ENCODE measurements at places on chromosomes 2 and 18.
A peak's percentile ranks its signal among the peaks of the same experiment; 100 is the strongest.

GRCh38 chr2:131115752-131116151 is 10.6 kb downstream of the PLEKHB2 start:
- no peak for DNase-seq

DNA sequence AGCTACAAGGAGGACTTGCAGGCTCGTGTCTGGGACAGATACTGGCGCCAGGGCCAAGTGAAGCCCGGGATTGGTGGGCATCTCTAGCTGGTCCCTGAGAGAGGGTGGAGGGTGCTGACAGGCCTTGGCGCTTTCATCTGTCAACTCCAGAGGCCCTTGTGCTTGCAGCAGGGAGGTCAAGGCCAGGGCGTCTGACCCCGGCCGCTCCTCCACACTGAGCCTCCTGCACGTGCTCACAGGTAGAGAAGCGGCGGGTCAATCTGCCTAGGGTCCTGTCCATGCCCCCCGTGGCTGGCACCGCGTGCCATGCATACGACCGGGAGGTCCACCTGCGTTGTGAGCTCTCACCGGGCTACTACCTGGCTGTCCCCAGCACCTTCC is 9.5 kb downstream of the CAPN10 start:
- no peak for DNase-seq

DNA sequence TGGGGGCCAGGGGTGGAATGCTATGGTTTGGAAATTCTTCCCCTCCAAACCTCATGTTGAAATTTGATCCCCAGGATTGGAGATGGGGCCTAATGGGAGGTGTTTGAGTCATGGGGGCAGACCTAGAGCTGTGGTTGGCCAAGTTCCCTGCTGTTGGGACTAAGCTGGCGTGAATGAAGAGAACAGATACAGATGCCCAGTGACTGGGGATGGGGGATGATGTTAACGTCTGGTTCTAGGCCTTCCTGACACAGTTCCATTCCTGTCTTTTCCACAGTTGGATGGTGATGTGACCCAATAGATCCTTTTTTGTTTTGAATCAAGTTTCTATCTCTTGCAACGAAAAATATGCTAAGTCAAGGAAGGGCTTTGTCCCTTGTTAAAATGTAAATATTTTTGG is 23.7 kb downstream of the KLHL23 start:
- DNase-seq: no peak

- no peak for DNase-seq
Measured at GRCh38 chr2:177283906-177284305, 19.4 kb upstream of the NFE2L2 start.

GRCh38 chr2:79711098-79711497 is 198.2 kb downstream of the CTNNA2 start:
- no peak for DNase-seq

GRCh38 chr2:235836491-235836911 is 331.7 kb downstream of the GBX2 start:
- peak; percentile 14 for DNase-seq

All from Caki2 (cell line).